Stimulated activated CD8-positive, alpha-beta memory T cell treated with anti-CD3 and anti-CD28 coated beads, Interleukin-7, amount 100 ng/mL, for 48 hours (primary cell): ENCODE measurements at places on chromosomes 2 and 18.

GRCh38 chr2:234690569-234691213 is 193.8 kb upstream of the ARL4C start:
- no peak for DNase-seq

GRCh38 chr2:55097461-55098410 is 47.5 kb upstream of the RTN4 start:
- DNase-seq, result no peak

DNA sequence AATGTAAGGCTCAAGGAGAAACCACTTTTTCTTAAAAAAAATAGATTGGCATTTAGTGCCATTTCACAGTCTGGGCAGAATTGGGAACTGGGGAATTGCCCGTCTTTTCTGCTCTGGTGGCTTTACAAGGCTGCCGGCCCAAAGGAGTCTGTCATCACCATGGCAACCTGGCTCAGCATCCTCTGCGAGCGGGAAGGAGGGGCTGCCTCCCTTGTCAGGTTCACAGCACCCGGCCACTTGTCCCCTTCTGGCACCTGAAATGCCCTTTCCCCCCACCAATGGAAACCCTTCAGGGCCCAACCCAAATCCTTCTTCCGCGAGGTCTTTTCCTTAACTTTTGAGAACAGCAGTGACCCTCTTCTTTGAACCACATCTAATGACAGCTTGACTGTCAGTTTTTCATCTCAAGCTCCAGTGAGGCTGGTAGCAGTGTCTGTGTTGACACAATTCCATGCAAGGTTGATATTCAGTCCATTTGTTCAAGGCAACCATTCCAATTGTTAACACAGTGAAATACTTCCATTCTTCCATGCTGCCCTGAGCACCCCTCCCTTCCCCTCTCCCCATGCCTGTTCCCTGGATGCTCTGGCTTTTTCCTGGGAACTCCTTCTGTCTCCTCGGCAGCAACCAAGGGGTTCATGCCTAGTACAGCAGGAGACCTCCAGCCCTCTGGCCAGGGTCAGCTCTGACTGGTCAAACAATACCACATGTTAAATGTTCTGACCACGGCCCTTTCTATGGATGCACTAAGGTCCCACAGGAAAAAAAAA is 79.6 kb downstream of the DNER start:
- DNase-seq, result no peak

- no peak for DNase-seq
Observed at GRCh38 chr2:136917411-136917881, 152.1 kb downstream of the THSD7B start.

- no peak for DNase-seq
Observed at GRCh38 chr2:77013953-77014352, 508.2 kb downstream of the LRRTM4 start.

- no peak for DNase-seq
Observed at GRCh38 chr2:61512768-61513398, 25.3 kb downstream of the XPO1 start.

DNA sequence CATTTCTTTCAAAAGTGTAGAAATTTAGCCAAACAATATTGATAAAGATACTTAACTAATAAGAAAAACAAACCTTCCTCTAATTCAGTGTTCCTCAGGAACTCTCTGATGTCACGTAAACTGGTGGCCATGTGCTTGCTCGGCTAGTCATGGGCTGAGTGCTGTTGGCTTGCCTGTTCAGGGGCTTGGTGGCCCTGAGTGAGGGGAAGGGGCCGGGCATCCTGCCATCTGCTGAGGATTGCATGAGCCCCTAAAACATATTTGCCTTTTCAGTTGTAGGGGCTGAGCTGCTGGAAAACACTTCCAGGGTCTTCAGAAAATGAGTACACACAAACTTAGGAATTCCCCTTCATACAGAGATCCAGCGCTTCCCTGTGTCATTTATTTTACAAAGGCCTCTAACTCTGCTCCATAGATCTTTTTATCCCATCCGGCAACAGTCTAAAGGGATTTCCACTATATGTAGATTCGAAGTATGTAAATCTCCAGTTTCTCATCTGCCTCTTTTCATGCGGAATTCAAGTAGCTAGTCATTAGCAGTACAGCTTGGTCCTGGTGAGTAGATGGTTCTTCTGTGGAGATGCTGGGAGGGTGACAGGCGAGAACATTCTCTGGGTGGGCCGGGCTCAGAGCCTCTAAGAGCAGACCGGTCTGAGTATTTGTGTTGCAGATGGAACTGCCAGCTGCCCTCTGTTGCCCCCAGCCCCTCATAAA is 20.1 kb upstream of the NFATC1 start:
- DNase-seq, result no peak

DNA sequence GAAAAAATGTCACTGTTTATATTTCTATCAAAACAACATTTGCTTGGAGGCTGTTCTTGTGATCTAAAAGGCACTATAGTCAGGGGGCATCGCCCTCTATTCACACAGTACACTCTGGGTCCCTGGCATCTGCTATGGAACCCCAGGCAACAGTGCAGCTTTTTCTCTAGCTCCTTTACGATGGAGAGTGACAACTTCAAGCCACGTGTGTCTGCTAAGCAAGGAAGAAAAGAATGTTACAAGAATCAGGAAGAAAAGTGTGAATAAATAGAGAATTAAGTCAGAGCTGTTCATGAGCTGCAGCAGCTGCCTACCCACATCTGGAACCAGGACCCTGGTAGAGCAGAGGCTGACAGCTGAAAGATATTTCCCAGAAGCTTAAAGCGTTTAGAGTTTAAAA is 11.2 kb downstream of the RND3 start:
- DNase-seq, result no peak
